NCI-H1930 (cell line): ENCODE measurements at places on chromosomes 7 and 10.

DNA sequence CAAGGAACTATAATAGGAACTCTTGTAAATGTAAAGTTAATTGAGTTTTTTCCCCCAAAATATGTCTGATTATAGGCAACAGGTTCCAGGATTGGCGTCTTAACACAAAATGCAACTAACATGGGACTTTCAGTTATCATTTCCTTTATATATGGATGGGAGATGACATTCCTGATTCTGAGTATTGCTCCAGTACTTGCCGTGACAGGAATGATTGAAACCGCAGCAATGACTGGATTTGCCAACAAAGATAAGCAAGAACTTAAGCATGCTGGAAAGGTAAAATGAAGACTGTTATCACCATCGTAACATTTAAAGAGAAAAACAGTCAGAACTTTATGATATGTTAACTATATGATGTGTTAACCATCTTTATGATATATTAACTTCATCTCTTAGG lies 63.7 kb downstream of the SP8 start:
- no peak for DNase-seq

GRCh38 chr7:67990003-67990402 lies 993.4 kb downstream of the TYW1 start:
- DNase-seq: no peak

GRCh38 chr10:75662715-75663114 lies 231.3 kb downstream of the LRMDA start:
- no peak for DNase-seq

- DNase-seq: no peak
Observed at GRCh38 chr10:59243611-59244195, 67.3 kb downstream of the PHYHIPL start.

DNA sequence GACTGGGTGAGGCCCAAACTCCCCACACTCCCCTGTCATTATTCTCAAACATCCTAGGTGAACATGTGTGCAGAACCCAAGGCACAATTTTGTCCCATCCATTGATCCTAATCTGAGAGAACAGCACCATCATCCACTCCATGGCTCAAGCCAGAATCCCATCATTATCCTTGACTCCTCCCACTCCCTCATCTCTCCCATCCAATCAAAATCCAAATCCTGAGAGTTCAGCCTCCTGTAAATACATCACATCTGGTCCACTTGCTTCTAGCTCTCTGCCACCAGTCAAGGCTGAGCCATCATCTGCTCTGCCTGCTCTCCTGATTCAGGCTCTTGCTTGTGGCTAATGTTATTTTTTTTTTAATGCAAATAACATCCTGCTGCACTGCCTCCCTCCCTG lies 75.9 kb upstream of the SLF2 start:
- no peak for DNase-seq

DNA sequence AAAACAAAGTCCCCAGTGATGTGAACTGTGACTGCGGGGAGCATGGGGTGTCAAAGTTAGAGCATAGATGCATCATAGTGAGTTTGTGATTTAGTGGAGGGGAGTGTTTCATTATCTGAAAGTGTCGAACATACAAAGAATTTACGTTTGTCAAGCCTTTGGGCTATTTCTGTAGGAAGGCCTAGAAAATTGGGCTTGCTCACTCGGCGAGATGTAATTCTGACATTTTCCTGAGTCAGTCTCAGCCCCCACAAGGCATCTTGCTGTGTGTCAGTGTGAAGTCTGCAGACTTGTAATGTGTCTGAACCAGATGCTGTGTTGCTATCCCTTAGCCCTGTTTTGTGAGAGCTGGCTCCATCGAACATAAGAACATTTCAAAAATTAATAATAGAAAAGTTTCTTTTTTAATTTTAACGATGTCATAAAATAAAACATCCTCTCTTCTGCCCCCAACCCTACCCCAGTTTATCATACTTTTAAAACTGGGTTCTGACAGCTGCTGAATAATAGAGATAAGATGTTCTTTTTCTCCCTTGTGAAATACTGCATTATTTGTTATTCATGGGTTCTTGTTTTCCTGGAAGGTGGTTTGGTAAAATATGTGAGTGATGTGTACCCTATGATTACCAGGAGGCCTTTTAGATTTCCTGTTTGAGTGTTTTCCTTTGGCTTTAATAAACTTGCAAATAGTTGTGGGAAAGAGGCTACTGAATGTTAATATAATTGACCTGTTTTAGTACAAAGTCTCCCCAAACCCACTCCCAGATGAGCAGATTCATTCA lies 207.4 kb downstream of the GPR158 start:
- no peak for DNase-seq
